ENCODE measurements at places on chromosomes 5 and 9.

- DNase-seq: no peak
Measured at GRCh38 chr9:130711469-130711868, 17.9 kb downstream of the EXOSC2 start.

- no peak for DNase-seq
Measured at GRCh38 chr9:81687521-81688261, 1.7 kb downstream of the TLE1 start.

GRCh38 chr5:115398719-115399118 lies 102.3 kb upstream of the CCDC112 start:
- no peak for DNase-seq

- DNase-seq: no peak
Measured at GRCh38 chr9:32581512-32582143, 8.7 kb upstream of the NDUFB6 start.

- peak; percentile 27 for DNase-seq
Measured at GRCh38 chr5:82174128-82174918, 103.8 kb downstream of the RPS23 start.

- DNase-seq: no peak
Measured at GRCh38 chr5:73603998-73604397, 22.0 kb upstream of the ARHGEF28 start.

- no peak for DNase-seq
Measured at GRCh38 chr9:34716711-34717110, 6.8 kb upstream of the CCL21 start.

GRCh38 chr5:109748546-109748945 lies 58.8 kb downstream of the MAN2A1 start:
- DNase-seq: no peak

DNA sequence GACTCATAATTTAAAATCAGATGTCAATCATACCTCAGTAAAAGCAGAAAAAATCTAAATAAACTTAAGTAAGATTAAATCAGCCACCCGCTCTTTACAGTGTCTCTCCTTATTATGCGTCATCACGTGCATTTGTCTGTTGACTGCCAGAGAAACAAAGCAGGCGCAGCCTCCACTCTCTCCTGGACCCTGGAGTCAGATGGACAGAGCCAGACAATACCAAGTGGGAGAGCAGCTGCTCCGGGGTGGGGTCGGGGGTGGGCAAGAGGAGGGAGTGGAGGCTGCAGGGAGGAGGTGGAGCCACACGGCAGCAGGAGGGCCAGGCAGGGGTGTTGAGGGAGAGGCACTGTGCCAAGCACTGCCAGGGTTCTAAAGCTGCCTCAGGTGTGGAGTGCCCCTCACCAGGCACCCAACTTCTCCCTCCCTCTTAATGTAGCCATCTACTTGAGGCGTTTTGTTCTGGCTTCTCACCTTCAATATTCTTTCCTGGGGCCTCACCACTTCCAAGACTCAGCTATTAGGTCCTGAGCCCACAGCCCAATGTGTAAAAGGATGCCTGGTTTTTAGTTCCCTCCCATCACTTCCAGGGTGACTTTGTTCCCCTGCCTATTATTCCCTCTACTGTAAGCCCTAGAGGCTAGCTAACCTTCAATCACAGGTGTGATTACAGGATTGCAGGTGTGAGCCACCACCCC lies 96.3 kb downstream of the GLDC start:
- no peak for DNase-seq

- DNase-seq: no peak
Measured at GRCh38 chr5:44603496-44604272, 205.1 kb upstream of the MRPS30 start.

DNA sequence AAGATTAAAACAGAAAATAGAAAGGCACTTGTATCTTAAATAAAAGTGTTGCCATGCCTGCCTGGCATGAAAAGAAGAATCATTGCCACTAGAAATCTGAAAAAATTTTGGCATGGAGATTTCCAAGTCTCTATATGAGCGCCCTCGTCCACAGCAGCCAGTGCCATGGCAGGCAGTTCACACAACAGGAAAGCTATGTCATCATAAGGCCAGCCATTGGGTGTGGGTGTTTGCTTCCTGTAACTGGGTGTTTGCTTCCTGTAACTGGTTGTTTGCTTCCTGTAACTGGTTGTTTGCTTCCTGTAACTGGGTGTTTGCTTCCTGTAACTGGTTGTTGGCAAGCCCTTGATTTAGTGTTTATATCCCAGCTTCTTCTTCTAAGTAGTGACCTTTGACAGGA lies 446.7 kb downstream of the IRX1 start:
- no peak for DNase-seq

DNA sequence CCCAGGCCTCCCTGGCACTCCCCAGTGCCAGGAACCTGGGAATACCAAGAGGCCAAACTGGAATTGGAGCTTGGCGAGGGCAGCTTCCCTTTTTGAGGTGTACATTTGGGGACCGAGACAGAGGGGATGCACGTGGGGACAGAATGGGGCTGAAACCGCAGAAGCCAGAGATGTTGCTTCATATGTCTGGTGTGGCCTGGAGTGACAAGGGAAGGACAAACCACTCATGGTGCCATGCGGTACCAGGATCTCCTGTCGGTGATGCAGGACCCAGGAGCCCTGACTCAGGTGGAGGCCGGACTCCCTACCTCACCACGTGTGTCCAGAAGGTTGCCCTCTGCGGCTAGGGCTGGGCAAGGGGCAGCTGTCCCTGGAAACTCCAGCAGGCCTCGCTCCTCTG lies 4.0 kb upstream of the CSF2 start:
- no peak for DNase-seq

GRCh38 chr5:35182486-35182885 lies 47.8 kb downstream of the PRLR start:
- no peak for DNase-seq

DNA sequence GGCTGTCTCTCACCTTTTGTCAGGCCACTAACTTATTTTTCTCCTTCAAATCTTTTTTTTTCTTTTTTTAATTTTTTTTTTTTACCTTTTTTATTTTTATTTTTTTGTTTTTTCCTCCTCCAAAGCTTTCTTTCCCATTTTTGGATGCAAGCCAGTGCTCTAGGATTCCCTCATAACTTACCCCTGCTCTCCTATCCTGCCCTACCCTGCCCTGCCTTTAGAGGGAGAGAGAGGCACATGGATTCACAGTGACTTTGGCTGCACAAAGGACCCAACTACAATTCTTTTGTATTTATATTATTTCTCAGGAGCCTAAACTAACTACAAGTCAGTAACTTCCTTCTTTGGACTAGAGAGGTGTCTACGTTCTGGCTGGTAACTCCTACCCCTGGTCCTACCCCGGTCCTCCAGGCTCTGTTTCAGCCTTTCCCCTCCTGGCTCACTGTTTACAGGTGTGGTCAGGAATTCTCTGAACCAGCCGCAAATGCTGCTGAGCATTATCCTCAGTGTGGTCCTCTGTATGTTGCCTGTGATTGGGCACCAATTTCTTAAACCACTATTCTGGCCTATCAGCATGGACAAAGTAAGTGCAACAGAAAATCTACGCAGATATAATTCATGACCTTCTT lies 8.4 kb upstream of the RUSC2 start:
- DNase-seq: no peak

DNA sequence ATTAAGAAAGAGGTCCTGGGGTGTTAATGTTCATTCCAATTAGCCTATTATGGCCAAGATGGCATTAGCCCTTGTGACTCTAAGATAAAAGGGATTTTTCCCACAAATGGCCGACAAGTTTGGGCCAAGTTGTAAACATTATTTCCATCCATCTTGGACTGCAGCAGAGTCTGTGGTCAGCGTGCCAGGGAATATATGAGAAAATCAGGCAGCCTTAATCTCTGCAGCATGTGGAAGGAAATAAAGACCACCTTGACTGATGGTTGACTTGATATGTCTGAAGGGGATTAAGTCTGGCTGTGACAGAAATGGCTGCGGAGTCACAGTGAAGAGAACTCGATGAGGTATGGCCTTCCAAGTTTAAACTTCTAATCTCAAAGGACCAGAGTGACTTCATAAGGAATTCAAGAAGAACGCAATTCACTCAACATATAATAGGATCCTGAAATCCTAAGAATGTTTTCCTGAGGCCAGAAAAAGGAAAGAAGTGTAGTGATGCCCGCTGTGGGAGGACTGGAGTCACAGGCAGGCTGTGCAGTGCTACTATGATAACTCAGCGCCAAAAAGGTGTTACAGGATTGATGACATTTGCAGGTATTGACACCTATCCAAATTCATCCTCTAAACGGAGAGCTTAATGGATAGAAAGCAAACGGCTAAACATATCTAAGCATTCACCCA lies 287.1 kb downstream of the SEC61B start:
- no peak for DNase-seq

- no peak for DNase-seq
Measured at GRCh38 chr5:163893281-163893680, 387.9 kb downstream of the MAT2B start.

GRCh38 chr9:34010979-34011378 lies 37.7 kb downstream of the UBAP2 start:
- DNase-seq: no peak

DNA sequence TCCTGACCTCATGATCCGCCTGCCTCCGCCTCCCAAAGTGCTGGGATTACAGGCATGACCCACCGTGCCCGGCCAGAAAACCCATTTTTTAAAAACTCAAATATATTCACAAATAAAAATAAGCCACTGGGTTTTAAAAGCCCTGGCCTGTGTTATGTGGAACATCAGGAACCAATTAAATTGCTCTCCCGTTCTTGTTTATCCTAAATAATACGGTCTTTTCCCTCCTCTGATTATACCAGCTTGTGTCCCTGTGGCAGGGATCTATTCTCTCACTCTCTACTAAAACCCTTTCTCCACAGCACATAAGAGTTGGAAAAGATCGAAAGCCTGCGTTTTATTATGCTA lies 30.1 kb upstream of the LPAR1 start:
- no peak for DNase-seq

GRCh38 chr5:162283609-162284008 lies 216.0 kb downstream of the GABRG2 start:
- DNase-seq: no peak

DNA sequence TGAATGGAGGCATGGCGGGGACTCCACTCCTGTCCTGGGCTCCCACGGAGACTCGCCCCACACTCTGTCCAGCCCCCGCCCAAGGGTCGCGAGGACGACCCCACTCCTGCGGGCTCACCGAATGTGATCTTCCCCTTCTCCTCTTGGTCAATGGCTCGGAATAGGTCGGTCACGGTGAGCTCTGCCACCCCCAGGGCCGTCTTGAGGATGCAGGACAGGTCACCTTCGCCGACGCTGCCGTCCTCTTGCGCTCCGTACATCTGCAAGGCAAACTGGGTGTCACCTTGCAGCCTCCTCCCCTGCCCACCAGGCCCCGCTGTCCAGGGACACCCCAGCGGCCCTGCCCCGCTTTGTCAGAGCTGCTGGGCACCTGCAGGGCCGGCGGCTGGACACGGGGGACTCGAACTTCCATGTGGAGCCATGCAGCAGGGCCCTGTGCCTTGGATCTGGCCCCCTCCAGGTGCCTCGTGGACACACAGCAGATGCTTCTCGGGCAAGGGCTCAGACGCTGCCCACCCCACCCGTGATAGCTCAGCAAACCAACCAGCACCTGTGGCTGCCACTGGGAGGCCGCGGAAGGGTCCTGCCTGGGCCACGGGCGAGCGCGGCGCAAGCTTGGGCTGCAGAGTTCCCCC lies 21.5 kb upstream of the SLC6A3 start:
- DNase-seq: no peak

DNA sequence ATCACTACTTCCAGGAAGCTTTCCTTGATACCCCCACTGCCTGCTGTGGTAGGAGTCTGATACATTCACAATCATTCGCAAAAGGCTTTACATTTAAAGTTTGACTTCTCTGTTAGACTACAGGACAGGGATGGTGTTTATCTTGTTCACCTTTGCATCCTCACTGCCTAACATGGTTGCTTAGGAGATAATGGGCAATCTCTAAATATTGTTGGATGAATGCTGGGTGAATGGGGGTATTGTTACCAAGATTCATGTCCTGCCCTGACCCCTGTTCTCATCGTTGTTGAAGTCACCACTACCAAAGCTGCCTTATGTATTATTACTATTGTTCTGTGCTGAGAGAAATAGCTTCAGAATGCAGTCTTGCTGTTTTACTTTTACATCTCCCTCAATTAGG lies 7.7 kb upstream of the TMEFF1 start:
- DNase-seq: no peak

DNA sequence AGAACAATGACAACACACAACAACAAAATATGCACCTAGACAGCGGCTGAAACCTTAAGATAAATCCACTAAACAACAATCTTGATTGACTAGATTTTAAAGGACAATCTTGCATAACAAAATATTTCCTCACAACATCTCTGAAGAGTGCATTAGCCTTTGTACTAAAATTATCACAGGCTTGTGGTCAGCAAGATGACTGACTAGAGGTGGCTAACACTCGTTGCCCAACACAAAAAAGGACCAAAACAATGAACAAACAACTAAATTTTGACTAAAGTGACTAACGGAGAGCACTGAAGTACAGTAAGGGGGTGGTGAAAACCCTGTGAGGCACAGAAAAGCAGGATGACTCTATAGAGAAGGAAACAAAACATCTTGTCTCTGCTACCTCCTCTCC lies 183.9 kb downstream of the BRINP1 start:
- DNase-seq: no peak

DNA sequence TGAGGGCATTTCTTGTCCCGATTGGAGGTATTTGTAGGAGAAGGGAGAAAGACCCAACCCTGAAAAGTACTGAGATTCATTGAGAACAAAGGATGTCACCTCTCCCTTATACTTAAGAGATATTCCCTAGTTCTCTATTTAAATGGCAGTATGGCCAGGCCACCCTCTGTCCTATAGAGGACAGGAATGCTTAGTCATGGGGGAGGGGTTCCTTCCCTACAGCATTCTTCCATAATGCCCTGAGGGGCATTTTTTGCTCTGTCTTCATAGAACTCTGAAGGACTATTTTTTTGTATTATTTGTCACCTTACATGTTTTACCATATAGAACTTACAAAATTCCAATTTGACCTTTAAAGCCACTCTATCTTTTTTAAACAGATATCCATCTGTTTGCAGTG lies 176.3 kb downstream of the TMEM161B start:
- no peak for DNase-seq

DNA sequence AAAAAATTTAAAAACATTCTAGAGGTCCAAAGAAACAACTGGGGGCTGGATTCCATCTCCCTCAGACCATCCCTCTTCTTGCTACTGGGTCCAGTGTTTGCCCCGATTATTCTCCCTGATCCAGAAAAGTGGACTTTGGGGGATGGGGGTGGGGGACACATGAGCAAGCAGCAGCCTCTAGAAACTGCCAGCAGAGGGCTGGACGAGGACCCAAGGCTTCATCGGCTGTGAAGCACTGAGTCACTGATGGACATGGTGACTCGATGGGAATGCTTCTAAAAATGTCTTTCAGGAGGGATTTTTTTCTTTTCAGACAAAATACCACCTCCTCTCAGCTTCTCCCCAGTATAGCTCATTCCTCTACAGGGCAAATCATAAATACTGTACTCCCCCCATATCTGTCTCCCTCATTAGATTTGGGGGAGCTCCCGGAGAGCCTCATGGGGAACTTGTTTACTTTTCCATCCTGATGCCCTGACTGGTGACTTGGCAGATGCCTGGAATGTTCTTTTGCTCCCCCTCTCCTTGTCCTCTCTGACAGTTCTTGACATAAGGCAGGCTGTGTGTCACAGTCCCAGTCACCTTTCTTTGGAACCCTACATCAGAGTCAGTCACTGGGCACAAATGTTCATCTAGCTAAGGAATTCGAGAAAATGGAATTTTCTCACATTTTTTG lies 67.2 kb upstream of the STC2 start:
- DNase-seq: no peak
